ENCODE measurements at places on chromosomes 1 and 21.

GRCh38 chr1:11780380-11781147 lies 18.6 kb downstream of the C1orf167 start:
- DNase-seq: no peak

DNA sequence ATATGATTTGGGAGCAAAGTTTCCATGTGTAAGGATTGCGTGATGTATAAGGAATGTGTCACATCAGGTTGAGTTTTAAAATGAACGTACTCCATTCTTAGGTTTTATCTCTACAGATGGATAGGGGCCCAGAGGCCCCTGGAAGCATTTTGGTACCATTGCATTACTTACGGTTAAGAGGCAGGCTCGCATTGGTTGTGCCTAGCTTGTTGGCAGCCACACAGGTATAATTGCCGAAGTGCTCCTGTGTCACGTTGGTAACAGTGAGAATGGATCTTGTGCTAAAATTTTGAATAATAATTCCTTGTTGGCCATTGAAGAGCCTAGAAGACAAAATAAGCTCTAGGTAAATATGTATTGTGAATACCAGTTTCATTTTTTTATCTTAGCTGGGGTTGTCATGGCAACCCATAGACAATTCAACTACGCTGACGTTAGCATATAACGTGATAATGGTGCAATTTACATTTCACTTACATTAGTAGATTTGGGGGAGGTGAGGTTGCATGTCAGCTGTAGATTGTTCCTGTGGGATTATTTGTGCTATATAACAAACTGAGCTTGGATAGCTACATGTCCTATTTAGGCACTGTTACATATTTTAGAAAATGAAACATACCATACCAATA lies 511.9 kb upstream of the ZRANB2 start:
- no peak for DNase-seq

DNA sequence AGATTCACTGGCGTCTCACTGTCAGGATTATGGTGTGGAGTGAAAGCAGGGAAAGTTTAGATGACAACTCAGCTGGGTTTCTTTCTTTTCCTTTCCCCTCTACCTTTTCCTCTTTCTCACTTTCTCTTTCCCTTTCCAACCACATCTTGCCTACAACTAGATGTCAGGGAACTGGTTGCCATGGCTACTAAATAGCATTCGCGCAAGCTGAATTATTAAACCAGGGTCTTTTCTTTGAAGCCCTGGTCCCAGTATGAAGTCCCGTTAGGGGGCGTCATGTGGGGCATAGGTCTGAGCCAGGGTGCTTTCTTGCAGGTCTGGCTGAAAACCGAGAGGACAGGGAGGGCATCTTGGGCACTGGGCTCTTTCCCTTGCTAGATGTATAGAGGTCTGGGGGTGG lies 168.4 kb upstream of the CACNA1E start:
- no peak for DNase-seq

- no peak for DNase-seq
Measured at GRCh38 chr21:44345495-44345894, 6.3 kb upstream of the CFAP410 start.

DNA sequence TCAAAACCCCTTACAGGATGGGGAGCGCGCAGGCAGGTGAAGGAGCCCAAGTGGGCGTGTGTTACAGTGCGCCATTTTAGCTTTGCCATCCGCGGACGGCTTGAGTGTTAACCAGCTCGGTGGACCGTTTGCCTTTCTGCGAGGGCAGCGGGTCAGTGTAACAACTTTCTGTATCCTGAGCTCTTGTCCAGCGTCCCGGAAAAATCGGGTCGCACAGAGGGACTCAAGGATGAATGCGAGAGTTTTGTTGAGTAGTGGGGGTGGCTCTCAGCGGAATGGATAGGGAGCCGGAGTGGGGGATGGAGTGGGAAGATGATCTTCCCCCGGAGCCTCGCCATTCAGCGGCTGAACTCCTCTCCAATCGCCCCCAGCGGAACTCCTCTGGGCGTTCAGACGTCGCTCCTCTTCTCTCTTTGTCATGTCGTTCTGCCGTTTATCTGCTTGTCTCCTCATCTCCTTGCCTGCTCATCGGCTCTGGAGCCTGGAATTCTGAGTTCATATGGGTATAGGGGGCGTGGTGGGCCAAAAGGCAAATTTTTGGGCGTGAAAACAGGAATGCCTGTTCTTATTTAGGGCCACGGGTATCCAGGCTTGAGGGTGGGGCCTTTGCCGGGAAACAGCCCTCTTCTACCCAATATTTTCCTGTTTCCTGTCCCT lies 295.4 kb downstream of the CTH start:
- no peak for DNase-seq

- peak; percentile 0 for DNase-seq
Measured at GRCh38 chr1:237811633-237812032, 79.1 kb downstream of the ZP4 start.

- DNase-seq: peak; percentile 71
Measured at GRCh38 chr21:42117229-42117966, 46.3 kb downstream of the UMODL1 start.

DNA sequence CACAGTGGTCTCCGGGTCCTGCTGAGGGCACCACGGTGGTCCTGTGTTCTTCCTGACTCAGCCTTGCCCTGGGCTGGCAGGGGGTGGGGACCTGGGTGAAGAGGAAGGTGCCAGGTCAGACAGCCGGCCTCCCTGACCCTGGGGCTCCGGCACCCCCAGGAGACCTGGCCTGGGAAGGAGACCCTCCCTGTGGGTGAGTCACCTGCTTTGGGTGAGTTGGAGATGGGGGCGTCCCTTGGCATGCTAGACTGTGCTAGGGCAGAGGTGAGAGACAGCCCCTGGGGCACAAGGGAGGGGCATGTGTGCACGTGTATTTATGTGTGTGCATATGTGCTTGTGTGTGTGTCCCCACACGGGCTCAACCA lies 23.4 kb downstream of the SPSB1 start:
- DNase-seq: peak; percentile 53

GRCh38 chr1:58739856-58740466 lies 40.1 kb upstream of the MYSM1 start:
- peak; percentile 62 for DNase-seq

DNA sequence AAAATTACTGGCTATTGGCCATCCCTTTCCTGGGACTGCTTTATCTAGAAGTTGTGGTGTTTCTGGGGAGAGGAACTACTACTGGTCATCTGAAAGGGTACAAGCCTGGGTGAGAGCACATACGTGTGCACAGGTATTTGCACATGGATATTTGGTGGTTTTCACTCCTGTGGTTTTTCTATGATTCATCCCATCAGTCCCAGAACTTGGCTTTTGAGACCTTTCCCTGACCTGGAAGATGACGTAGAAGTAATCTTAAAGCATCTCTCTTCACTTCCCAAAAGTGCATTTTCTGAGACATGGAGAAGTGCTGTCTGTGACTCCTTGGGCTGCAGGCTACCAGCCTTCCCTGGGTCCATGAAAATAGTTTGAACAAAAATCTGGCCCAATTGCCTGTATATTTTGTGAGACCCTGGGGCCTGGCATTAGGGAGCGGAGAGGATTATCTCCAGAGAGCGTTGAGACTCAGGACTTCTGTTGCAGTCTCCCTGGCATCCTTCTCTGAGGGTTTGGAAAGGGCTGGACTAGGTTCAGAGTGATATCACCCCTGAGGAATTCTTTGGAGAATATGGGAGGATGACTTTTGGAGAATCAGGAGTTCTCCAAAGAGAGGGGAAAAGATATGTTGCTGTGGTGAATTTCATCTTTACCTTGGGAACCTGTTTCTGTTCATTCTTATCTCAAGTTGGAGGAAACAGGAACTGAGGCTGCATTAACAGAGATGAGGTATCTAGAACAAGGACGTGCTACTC lies 130.8 kb downstream of the NOS1AP start:
- DNase-seq: no peak

DNA sequence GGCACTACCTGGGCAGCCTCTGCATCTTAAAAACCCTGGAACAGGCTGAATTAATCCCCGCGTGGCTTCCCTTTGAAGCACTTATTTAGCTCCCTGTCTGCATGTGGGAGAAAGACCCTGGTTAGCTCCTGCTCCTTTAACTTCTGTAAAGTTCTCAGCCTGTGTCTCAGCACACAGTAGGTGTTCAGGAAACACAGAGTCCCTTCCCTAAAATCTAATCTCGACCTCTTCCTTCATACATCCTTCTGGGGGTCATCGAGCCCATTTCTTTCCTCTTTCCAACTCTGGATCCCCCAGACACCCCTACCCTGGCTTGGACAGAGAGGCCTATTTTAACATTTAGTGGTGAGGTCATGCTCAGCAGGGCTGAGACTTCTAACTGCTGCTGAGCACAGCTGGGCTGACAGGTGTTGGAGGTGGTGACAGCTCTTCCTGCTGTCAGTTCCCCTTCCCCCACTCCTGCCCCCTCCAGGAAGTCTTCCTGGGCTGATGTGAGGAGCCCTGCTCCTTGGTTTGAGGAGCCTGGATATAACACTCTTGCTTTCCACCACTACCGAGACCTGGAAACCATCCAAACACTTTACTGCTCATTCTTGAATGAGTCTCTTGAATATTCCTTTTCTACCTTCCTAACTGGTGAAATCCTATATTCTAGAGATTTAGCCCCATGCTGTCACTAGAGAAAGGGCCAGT lies 5.3 kb downstream of the E2F2 start:
- no peak for DNase-seq

- peak; percentile 33 for DNase-seq
Measured at GRCh38 chr1:236280438-236281197, 1.1 kb downstream of the ERO1B start.

DNA sequence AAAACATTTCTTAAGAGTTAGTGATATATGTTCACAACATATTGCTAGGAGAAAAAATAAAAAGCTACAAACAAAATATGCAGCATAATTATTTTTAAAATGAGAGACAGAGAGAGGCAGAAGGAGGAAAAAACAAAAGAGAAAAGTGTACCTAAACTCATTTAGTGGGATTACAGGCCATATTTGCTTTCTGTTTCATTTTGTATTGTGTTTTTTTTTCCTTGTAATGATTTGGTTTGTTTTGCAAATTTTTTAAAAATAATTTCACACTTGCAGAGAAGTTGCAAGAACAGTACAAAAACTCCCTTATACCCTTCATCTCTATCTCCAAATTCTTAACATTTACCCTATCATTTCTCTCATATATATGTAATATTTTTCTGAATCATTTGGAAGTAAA lies 65.0 kb downstream of the LBR start:
- DNase-seq: no peak

DNA sequence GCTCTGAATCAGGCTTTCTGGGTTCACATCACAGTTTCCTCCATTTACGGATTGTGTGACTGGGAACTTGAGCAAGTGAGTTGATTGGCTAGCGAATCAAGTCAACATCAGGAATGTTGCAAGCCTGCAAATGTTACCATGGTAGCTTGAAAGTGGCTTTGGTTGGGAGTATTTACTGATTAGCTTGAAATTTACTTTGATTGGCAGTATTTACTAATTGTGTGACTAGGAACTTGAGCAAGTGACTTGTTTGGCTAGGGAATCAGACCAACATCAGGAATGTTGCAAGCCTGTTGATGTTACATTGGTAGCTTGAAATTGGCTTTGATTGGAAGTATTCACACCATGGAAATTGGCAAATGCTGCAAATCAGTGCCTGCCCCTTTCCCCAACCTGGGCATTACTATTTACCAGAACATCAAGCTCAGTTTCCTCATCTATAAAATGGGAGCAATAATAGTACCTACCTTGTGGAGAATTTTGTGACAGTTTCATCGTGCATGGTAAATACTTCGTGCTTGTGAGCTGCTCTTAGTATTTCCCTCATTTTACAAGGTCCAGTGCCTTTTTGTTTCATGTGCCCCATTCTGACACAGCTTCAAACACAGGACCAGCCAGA lies 23.1 kb upstream of the B3GALNT2 start:
- DNase-seq: no peak

Data from activated CD4-positive, alpha-beta T cell treated with anti-CD3 and anti-CD28 coated beads, Interleukin-2, amount 50 U/mL, for 16 hours (primary cell).